ENCODE measurements at places on chromosomes 7 and 10. TPM values are rescaled to one million over a fixed set of nuclear protein-coding genes. Genes with fewer than 3 reads are reported as not detected.

The PTPRN2 gene
- 3.2 TPM for total RNA-seq

The AFAP1L2 gene
- total RNA-seq = 67.4 TPM

The PRKAR1B gene
- 22.6 TPM for total RNA-seq

The GCK gene
- 0.23 TPM for total RNA-seq

The ACHE gene
- total RNA-seq = not detected

The MSMB gene
- not detected for total RNA-seq

The KAZALD1 gene
- total RNA-seq = 0.30 TPM

The ZNF394 gene
- 50.5 TPM for total RNA-seq

The OSBPL3 gene
- 133 TPM for total RNA-seq

The IRF5 gene
- total RNA-seq = 17.7 TPM

DNA sequence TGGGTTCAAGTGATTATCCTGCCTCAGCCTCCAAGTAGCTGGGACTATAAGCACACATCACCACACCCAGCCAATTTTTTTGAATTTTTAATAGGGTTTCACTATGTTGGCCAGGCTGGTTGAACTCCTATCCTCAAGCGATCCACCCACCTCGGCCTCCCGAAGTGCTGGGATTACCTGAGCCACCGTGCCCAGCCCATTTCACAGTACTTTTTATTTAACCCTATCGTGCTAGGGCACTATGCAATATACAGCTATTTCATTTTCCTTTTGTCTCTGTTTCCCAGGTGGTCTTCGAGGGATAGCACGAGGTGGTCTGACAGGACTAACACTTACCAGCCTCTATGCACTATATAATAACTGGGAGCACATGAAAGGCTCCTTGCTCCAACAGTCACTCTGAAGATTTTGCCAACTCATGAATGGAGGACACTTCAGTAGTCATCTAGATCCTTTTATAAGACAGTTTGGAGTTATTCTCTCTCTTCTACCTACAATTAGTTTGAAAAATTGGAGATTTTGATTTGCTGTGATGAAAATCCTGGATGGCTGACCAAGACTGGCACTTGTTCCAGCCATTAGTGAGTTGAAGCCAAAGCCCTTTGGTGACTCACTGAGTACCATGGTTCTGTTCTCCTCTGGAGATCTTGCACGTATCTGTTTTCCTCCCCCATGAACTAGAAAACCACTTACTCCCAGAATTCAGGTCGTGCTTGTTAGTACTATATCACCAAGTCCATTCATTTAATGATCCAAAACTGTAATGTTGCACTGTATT lies 27.3 kb downstream of the NCOA4 start:
- no peak for DNase-seq

DNA sequence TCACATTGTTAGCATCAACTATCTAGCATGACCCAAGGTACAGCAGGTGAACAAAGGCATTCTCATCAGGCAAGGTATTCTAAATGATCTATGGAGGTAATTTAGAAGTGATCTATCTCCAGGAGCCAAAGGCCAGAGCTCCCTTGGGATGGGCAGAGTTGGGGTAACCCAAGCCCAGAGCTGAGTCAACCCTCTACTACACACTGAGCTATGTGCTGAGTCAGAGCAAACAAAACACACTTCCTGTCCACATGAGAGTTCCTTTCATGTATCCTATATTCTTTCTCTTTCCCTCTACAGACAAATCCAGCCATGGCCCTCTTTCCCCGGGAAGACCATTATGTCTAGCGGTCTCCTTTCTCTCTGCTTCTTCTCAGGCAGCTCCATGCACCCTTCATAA lies 68.2 kb upstream of the AGK start:
- DNase-seq = no peak

DNA sequence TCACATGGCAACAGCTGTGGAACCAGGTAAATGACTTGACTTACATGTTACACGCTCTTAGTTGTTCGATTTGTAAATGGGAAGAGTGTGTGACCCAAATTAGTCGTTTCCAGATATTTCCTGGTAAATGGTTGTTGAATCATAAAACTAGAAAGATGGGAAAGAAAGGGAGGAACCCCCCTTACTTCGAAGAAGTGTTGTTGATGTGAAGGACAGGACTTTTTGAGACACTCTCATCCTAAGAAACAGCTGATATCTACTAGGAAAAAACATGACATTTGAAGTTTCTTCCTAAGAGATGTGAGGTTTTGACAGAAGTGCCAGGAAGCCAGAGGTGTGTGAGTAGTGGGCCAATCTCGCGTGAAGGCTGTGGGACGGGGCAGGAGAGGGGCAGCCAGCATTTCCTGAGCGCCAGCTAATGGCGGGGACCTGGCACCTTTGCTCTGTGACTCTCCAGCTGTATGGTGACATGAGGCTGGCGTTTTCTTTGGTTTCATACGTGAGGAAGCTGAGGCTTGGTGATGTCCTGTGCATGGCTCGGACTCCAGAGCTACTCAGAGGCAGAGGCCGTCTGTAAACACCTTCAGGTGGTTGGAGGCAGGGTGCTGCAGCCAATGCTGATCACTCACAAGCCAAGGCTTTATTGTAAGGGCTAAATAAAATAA lies 53.7 kb downstream of the IKZF1 start:
- DNase-seq = no peak

GRCh38 chr7:39383136-39383535 lies 183.1 kb upstream of the YAE1 start:
- no peak for DNase-seq

- DNase-seq = peak; percentile 27
These were observed 69.8 kb upstream of the STEAP1B start for GRCh38 chr7:22569586-22570321.

DNA sequence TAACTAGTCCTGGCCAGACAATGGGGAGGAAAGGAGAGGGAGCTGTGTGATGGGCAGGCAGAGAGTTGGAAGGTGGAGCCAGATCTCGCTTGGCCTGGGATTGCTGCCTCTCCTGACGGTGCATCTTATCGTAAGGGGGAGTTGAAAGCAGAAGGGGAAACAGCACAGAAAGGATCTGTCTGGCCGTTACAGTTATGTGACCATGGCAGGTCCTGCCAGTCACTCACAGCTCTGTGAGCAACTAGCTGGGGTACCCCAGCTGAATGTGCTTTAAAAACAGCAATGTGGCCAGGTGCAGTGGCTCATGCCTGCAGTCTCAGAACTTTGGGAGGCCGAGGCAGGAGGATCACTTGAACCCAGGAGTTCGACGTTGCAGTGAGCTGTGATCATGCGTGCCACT lies 8.1 kb downstream of the BLVRA start:
- DNase-seq = no peak

- DNase-seq = no peak
These were observed 237.3 kb upstream of the SP8 start for GRCh38 chr7:21023841-21024484.

DNA sequence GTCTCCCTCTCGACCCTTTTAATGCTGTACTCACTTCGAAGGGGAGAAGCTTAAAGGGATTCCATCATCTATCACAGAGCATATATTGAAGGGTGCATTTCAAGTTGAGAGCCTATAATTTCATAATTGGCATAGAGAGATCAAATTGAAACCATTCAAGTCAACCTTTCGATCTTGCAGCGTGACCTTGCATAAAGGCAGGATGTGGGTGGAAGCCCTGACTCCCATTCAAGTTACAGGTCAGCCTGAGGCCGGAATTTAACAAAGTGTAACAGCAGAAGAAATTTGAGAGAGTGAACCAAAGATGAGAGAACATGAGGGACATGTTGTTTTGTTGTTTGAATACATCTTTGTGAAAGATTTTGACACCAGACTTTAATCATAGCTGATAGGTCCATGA lies 195.3 kb upstream of the TPK1 start:
- DNase-seq = no peak

DNA sequence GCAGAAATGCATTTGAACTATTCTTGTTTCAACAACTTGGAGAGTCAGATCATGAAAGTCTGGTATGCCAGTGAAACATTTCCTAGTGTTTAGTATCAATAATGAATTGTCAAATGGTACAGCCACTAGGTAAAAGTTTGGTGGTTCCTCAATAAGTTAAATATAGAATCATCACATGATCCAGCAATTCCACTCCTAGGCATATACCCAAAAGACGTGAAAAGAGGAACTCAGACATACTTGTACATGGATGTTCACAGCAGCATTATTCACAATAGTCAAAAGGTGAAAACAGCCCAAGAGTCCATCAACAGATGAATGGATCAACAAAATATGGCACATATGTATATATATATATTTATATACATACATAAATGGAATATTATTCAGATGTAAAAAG lies 67.0 kb upstream of the HPS1 start:
- no peak for DNase-seq

DNA sequence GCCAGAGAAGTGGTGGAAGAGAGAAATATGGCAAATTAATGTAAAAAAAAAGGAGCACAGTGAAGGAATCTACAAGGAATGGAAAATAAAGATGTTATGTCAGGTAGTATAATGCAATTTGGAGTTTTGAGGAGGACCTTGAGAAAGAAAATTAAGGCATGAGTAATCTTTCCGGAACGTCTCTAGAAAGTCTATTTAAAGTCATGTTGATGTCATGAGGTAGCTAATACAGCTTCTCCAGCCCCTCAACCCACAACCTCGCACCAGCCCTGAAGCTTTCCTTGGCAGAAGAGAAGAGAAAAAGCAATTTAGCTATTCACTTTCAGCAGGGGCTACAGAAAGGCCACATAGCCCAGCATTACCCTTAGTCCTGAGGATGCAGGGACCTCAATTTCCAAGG lies 22.5 kb downstream of the TRDMT1 start:
- DNase-seq = no peak

DNA sequence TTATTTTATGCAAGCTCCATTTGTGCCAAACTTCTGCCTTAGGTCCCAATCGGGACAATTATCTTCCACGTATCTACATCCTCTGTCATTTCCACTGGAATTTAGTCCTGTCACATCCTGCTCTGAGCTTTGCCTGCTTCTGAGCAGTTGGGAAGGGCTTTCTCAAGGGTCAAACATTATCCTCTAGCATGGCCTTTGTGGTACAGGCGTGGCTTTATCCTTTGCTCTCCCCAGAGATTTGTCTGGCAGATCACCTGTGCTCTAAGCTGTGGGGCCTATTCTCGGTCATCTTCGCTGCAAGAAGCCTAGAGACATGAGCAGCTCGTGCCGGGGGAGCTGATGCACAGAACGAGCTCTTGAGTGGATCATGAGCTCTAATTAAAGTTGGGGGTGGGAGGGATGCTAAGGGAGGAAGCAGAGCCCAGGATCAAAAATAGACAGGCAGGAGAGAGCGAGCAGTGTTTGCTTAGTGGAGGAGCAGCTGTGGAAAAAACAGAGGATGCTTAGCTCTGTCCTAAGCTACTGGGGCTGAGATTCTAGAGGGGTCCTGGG lies 19.8 kb upstream of the TMEM273 start:
- no peak for DNase-seq

DNA sequence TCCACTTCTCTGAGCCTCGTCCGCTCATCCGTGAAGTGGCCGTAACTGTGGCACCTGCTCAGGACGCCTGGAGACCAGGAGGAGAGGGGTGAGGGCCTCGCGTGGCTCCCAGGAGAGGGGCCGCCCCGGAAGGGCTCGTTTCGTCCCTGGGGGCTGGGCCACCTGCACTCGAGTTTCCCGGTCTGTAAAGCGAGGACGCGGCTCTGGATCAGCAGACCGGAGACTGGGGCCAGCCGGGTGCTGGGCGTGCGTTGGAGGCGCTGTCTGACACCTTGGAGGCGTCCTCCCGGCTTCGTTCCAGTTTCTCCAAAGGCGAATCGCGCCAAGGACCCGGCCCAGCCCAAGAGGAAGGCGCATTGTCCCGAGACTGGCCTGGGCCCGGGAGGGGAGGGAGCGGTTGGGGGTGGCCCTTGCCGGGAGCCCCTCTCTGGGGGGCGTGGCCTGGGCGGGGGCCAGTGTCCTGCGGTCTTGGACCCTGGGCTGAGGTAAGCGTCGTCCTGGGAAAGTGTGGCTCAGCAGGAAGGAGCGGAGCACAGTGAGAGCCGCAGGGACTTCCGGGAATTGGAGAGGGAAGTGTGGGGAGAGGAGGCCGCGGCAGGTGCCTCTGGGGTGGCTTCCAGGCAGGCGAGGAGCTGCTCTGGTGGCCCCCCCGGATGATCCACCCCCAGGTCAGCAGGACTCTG lies 89.6 kb downstream of the FOXL3 start:
- no peak for DNase-seq
